Effector CD4-positive, alpha-beta T cell (primary cell): ENCODE measurements at places on chromosomes 12 and 14.

DNA sequence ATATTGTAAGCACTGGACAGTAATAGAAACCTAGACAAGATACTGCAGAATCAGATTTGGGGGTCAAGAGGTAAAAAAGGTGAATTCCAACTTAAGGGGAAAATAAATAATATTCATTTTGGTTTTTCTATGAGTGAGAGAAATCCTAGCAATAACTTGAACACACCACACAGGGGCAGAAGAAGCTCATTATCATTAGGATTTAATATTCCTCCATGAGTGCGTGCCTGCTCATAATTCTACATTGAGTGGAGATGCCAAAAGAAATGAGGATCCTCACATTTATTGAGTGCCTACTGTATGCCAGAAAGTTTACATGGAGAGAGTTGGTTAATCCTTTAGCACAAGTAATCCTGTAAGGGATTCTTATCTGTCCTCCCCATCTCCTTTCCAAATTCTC is 40.5 kb upstream of the C14orf132 start:
- no peak for DNase-seq

DNA sequence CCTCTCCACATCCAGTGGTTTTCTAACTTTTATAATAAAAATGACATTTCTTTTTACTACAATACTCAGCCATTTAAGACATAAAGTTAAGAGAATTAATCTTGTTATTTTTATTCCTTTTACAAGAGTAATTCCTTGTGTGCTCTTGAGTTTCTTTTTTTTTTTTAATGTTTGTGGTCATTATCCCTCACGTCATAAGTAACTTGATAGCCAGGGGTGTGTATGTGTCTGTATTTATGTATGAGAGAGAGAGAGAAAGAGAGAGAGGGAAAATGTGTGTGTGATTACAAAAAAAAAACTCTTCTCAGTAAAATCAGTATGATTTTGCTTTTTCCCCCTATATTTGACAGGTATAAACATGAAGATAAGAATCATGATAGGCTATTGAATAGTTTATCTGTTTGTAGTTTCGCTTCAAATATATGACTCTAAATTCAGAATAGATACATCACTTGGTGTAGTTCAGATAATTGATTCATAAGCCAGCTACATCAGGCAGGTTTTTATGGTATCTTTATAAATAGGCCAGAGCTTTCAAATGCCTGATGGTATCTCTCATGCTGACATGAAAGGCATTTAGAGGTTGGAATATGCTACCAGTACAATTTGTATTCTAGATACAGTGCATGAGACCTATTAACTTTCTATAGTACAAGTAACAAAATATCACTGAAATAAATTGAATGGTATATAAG is 34.9 kb downstream of the RERGL start:
- DNase-seq = no peak

DNA sequence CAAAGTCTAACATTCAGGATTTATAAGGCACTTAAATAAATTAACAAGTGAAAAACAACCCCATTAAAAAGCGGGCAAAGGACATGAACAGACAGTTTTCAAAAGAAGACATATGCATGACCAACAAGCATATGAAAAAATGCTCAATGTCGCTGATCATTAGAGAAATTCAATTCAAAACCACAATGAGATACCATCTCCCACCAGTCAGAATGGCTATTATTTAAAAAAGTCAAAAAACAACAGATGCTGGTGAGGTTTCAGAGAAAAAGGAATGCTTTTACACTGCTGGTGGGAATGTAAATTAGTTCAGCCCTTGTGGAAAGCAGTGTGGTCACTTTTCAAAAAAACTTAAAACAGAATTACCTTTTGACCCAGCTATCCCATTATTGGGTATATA is 60.7 kb upstream of the BDKRB2 start:
- no peak for DNase-seq

- DNase-seq = no peak
Observed at GRCh38 chr12:9109737-9110491, 5.8 kb downstream of the A2M start.

GRCh38 chr12:56450241-56450640 is 1.0 kb upstream of the TIMELESS start:
- DNase-seq = no peak

GRCh38 chr14:99874306-99874705 is 81.1 kb downstream of the EML1 start:
- no peak for DNase-seq

DNA sequence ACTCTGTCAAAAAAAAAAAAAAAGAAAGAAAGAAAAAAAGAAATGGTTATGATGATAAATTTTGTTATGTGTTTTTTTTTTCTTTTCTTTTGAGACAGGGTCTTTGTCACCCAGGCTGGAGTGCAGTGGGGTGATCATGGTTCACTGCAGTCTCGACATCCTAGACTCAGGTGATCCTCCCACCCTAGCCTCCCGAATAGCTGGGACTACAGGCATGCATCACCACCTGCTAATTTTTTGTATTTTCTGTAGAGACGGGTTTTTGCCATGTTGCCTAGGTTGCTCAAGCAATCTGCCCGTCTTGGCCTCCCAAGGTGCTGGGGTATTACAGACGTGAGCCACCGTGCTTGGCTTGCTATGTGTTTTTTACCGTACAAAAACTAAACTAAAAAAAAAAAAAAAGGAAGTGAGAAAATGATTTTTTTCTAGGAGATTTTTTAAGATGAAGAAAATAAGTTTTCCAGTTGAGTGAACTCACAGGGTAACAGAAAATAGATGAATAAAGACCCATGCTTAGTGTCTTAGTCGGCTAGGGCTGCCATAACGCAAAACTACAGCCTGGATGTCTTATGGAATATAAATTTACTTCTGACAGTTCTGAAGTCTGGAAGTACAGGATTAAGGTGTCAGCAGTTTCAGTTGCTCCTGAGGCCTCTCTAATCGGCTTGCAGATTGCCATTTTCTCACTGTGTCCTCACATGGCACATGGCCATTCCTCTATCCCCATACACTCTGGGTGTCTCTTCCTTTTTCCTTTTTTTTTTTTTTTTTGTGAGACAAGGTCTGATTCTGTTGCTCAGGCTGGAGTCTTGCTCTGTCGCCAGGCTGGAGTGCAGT is 13.2 kb upstream of the APOF start:
- DNase-seq = no peak

DNA sequence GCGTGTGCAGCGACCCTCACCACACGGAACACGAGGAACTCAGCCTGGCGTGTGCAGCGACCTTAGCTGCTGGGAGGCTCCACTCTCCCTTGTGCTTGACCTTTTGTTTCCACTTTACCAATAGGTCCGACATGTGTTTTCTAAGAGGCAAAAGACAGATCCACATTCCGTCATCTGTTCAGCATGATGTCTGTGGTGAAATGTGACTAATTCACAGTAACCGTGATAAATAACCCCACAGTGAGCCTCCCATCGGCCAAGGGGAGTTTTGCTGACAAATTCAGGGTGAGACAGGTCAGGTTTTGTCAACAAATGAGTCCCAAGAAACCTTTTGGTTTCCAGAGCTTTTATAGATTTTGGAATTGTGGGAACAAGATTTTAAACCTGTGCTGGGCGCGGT is 55.9 kb downstream of the MOK start:
- DNase-seq = no peak

- no peak for DNase-seq
Observed at GRCh38 chr12:16560273-16560672, 45.7 kb downstream of the LMO3 start.

- no peak for DNase-seq
Observed at GRCh38 chr12:76568130-76568529, 8.6 kb upstream of the OSBPL8 start.

GRCh38 chr12:68809190-68810026 is 1.4 kb downstream of the MDM2 start:
- DNase-seq = no peak

DNA sequence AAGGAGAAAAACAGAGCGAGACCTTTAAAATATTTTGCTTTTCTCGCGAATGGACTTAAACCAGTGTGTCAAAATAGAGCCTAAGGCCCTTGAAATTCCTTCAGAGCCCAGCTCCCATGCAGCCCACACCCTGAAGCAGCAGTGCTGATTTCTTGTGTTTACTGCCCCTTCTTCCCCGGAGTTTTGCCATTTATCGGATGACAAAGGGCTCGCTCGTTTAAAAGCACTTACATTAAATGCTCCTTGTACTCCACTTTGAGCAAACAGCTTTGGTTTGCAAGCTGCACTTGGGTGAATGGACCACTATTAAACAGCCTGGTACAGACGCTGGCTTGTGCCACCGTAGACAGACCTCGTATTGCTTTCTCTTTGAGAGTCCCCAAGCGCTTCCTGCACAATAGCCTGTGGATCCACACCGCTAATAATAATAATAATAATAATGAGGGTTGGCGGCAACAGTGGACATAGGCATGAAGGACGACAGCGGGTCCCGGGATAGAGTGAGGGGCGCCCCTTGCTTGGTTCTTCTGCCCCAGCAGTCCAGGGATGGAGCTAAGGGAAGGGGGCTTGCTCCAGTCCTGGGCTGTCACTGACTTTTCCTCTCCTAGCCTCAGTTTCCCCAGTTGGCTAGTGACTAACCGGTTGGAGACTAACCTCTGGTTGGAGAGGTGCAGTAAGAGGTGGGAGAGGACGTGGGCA is 6.6 kb downstream of the DLK1 start:
- no peak for DNase-seq

GRCh38 chr14:92986254-92987147 is 63.6 kb downstream of the CHGA start:
- DNase-seq = no peak

GRCh38 chr14:98704441-98704840 is 567.6 kb downstream of the BCL11B start:
- DNase-seq = no peak

DNA sequence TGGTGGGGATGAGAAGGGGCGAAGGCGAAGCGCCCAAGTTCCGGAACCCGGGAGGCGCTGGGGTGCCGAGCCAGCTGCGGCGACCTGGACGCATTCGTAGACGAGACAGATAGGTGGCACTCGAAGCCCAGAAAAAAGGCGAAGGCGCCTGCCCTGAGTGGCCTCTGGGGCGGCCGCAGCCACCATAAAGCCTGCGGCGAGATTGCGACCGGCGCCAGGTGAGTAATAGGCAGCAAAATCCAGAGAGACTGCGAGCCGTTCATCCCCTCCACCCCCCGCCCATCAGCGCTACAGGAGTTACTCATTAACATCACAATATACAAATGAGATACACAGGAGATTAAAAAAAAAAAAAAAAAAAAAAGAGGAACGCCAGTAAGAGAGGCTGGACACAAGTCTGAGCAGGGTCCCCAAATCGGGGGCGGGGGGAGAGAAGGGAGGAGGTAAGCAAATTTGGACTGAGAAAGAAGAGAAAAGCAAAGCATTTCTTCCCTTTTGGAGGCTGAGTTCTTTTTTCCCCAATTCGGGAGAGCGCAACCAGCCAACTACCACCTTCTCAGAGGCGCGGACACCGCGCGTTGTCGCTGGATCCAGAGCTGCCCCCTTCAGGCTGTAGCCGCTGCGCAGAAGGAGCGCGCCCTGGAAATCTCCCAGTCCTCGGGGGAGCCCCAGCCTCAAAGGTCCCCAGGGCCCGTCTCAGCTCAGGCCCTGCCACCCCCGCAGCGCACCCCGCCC is 15.7 kb downstream of the TBX3 start:
- DNase-seq = no peak

DNA sequence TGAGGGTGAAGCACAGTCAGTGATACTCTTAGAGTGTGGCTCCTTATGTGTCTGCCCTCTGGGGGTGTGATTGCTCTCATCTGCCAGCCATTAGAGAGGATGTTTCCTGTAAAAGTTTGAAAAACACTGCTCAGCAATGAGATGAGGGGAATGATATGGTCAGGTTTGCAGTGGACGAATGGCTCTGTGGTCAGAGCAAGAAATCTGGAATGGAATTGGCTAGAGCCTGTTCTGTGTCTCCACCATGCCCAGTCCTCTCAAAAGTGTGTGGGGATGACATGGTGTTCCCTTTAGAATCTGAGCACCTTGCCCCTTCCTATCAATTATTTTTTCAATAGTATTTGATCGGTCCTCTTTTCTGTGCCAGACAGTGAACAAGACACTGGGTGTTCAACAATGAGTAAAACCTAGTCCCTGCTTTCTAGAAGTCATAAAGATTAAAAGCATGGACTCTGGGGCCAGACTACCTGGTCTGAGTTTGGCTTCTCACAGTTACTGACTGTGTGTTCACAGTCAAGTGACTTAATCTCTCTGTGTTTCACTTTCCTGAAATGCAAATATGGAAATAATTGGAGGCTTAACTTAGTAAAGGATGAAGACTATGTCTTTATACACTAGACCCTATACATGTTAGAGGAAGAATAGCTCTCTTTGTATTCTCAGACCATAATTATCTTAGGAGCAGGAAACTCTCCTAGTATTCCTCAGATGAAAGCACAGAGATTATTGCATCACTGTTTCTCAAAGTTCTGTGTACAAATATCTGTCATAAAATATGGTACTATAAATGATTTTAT is 1.6 kb downstream of the ACSS3 start:
- no peak for DNase-seq

DNA sequence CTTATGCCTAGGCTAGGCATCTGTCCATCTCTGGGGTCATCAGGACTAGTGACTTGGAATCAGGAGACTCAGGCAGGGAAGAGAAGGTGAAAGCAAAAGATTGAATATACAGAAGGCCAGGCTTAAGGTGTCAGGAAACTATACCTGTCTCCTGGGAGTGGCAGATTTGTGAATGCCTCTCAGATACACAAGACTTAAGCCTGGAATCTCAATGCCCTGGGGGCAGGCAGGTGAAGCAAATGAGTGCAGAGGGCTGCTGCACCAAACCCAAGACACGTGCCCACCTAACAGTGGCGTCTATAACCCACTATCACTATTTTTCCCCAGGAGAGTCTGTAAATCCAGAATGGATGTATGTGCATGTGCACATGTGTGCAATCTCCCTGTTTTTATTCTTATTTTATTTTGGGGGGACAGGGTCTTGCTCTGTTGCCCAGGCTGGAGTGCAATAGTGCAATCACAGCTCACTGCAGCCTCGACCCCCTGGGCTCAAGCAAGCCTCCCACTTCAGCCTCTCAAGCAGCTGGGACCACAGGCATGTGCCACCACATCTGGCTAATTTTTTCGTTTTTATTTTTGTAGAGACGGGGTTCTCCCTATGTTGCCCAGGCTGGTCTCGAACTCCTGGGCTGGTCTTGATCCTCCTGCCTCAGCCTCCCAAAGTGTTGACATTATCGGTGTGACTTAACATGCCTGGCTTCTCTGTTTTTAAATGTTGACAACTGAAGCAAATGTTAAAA is 31.9 kb upstream of the FOS start:
- DNase-seq = no peak

DNA sequence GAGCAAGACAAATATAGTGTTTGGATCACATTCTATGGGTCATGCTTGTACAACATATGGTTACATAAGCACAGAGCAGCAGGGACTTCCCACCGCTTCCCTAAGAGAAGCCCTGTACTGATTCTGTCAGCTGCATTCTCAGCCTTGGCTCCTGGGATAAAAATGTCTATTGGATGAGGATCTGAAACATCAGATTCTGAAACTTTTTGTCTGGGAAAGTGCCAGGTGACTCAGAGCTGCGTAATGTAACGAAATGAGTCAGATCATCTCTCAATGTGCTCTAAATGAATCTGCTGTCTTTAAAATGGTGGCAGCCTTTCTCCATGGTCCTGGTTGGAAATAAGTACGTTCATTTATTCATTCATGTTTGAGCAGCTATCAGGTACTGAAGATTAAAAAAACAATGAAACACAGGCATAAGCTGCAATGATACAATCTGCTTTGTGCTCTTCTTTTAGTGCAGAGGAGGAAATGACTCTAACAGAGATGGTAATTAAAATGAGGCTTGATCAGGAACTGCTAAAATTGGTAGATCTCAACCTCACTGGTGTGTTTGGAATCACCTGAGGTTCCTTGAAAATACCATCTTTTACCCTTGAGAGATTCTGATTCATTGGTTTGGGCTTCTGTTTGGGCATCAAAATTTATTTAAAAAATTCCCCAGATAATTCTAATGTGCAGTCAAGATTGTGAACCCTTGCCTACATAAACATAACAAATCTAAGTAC is 99.1 kb upstream of the NAP1L1 start:
- no peak for DNase-seq
